ENCODE measurements at places on chromosomes 6 and 20.

- no peak for DNase-seq
Measured at GRCh38 chr6:69366831-69367230, 430.0 kb downstream of the LMBRD1 start.

GRCh38 chr20:49405062-49405683 is 77.3 kb downstream of the KCNB1 start:
- DNase-seq, result no peak

DNA sequence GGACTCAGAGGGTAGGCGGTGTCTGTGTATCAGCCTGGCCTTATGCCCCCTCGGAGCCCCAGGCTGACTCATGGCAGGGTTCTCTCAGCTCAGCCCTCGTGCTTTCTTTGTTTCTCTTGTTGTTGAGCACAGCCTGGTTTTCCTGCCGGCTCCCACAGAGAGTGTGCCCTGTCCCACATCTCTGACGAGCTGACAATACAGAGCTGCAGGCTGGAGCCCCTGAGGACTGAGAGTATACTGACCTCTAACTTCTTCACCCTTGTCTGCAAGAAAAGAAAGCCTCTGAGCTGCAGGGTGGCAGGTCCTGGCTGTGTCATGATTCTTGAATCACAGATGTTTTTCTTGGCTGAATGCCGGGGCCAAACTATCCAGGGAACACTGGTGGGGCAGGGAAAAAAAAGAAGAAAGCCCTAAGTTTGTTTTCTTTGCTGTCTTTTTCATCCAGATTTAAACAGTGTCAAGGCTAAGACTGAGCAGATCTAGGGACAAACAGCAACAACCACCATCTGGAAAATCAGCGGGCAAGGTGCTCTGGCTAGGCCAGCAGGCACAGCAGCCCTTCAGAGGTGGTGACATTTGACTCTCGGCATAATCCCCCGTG is 63.3 kb upstream of the ZNF133 start:
- DNase-seq, result no peak

- no peak for DNase-seq
Measured at GRCh38 chr6:3825331-3825831, 23.8 kb upstream of the FAM50B start.

- DNase-seq, result no peak
Measured at GRCh38 chr6:163708466-163708865, 293.9 kb downstream of the QKI start.

- DNase-seq, result no peak
Measured at GRCh38 chr20:15302075-15302474, 964.7 kb upstream of the FLRT3 start.

GRCh38 chr6:155257796-155258195 is 6.0 kb upstream of the CLDN20 start:
- no peak for DNase-seq

DNA sequence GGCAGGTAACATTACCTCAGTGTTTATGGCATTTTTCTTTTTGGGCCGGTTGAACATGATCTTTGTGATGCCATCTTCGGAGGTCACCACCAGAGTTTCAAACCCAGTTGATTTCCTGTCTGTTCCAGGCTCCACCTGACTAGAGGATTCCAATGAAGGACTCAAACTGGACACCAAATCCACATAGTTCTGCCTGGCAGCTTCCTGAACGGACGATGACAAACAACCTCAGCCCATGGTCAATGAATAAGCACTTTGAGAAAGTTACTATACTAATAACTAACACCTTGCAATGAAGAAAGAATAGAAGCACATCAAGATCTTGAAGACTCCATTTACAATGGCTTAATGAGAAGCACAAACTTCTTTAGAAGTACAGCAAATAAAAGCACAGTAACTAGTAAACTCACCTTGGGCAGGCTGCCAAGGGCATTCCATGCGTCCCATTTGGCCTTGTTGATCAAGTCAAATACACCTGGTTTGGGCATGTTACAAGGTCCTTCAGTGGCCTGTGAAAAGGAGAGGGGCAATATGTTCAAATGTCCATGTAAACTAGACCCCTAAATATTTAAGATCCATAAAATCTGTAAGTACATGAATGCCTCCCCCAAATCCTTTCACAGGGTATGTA is 4.9 kb downstream of the ECI2 start:
- DNase-seq, result no peak

DNA sequence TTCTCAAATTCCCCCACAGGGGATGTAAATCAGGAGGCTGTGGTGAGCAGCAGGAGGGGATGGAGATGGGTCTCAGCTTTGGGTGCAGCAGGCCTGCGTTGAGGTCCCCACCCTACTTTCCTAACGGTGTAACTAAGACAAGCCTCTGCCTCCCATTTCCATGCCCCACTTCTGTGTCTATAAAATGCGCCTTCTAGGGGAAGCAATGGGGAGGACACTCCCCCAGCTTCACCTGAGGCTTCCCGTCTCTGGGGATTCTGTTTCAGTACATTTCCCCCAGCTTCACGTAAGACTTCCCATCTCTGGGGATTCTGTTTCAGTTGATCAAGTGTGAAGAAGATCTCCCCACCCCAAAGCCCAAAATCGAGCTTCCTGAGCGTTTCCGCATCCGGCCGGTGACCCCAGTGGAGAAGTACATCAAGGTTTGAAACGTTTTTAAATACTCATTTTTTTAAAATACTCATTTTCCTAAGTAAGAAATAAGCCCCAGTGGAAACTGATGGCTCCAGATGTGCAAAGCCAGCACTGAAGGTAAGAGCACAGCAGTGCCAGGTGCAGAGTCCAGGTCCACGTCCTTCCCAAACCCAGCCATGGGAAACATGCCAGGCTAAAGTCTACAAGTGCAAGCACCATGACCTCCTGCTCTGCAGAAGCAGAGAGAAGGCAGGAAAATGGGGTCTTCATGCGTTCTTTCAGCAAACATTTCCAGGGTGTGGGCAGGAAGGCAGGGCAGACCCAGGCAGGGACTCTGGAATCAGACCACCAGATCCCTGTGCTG is 73.1 kb downstream of the ANKRD60 start:
- DNase-seq, result no peak

- DNase-seq, result no peak
Measured at GRCh38 chr6:166778776-166779175, 151.7 kb upstream of the RPS6KA2 start.

- DNase-seq, result no peak
Measured at GRCh38 chr6:105780146-105780860, 305.8 kb upstream of the PRDM1 start.

GRCh38 chr6:31737991-31738979 is 1.5 kb upstream of the MSH5 start:
- peak; percentile 76 for DNase-seq

- DNase-seq, result no peak
Measured at GRCh38 chr6:36226438-36227047, 30.0 kb downstream of the BRPF3 start.

DNA sequence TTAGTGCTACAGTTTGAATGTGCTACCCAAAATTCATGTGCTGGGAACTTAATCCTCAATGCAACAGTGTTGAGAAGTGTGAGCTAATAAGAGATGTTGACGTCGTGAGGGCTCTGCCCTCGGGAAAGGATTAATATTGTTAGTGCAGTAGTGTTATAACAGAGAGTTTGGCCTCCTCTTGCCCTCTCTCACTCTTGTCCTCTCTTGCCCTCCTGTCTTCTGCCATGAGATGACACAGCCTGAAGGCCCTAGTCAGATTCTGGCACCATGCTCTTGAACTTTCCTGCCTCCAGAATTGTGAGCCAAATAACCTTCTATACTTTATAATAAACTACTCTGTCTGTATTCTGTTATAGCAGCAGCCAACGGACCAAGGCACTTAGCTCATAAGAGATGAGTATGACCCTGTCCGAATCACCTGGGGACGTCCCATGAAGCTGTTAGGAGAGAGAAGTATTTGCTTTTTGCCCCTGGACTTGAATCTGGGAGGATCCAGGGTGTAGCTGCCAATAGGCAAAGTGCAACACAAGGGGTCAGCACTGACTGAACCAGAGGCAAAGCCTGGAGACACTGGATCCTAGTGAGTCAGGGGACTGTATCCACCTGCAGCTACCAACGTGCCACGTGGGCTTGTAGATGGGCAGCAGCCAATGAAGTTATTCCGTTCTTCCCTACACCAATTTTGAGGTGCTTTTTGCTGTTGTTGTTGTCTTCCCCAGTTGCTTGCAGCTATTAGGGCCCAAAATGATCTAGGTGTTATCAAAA is 233.7 kb downstream of the THBS2 start:
- DNase-seq, result no peak

GRCh38 chr6:91087908-91088307 is 501.0 kb upstream of the MAP3K7 start:
- DNase-seq, result no peak

DNA sequence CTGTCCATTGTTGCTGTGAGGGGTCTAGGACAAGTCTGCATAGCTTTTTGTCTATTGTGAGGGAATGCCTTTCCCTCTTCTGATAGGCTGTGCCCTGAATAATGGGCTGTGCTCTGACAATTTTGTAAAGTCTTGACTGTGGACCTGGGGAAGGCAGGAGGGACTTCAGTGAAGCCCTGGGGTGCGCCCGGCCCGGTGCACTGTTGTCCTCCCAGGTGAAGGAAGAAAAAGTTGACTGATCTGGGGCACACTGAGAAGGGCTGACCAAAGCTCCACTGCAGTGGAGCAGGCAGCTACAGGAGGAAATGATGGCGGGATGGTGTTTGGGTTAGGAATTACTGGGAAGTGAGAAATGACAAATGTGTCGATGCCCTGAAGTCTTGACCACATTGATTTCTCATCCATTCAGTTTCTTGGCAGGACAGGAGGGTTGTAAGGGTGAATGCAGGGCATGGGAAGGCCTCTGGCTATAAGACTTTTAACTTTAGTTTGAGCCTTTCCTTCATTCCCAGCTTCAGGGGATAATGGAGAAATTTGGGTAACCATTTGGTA is 224.0 kb upstream of the CST7 start:
- DNase-seq, result no peak

DNA sequence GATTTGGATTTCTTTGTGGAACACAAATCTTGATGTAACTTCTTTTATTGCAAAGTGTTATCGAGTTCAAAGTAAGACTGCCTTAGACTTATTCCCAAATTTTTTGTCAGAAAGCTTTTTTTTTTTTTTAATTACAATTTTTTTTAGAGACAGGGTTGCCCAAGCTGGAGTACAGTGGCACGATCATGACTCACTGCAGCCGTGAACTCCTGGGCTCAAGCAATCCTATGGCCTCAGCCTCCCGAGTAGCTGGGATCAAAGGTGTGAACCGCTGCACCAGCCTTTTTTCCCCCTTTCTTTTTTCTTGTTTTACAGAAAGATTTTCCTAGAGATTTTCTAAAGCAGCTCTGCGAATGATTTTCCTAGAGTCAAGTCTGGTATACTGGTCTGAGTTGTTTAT is 2.8 kb downstream of the RIOK1 start:
- DNase-seq, result no peak

- DNase-seq, result no peak
Measured at GRCh38 chr6:52059821-52060220, 27.6 kb downstream of the PKHD1 start.

GRCh38 chr20:11162026-11162775 is 488.4 kb upstream of the JAG1 start:
- no peak for DNase-seq

- no peak for DNase-seq
Measured at GRCh38 chr20:1423625-1424106, 30.8 kb upstream of the FKBP1A start.

DNA sequence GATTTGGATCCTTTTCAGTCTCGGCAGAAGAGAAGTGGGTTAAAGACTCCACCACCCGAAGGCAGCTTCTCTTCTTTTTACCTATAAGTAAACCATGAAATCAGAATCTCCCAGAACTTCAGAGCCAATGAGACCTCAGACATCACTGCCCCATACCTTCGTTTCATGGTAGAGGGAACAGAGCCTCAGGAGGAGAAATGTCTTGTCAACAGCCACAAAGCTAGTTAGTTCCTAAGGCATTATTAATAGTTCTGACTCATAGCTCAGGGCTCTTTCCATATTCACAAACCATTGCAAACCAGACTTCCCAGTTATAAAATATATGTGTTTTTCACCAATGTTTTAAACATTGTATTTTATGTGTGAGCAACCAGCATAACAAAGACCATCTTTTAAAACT is 118.7 kb upstream of the RIPOR2 start:
- no peak for DNase-seq

DNA sequence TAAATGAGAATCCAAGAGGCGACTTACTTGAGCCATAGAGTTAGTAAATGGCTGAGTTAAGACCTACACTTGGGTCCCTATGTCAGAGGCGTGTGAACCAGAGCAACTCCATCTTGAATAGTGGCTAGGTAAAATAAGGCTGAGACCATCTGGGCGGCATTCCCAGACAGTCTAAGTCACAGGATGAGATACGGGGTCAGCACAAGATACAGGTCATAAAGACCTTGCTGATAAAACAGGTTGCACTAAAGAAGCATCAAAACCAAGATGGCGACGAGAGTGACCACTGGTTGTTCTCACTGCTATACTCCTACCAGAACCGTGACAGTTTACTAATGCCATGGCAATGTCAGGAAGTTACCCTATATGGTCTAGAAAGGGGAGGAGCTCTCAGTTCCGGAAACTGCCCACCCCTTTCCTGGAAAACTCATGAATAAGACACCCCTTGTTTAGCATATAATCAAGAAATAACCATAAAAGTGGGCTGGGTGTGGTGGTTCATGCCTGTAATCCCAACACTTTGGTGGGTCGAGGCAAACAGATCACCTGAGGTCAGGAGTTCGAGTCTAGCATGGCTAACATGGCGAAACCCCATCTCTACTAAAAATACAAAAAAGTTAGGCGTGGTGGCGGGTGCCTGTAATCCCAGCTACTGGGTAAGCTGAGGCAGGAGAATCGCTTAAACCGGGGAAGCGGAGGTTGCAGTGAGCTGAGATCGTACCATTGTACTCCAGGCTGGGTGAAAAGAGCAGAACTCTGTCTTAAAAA is 43.9 kb upstream of the EEF1A1 start:
- no peak for DNase-seq

- peak; percentile 98 for DNase-seq
Measured at GRCh38 chr6:21201637-21202350, 391.8 kb upstream of the SOX4 start.

GRCh38 chr6:85240787-85241385 is 209.0 kb upstream of the NT5E start:
- no peak for DNase-seq

GRCh38 chr6:42279144-42279781 is 61.6 kb upstream of the MRPS10 start:
- DNase-seq, result no peak

DNA sequence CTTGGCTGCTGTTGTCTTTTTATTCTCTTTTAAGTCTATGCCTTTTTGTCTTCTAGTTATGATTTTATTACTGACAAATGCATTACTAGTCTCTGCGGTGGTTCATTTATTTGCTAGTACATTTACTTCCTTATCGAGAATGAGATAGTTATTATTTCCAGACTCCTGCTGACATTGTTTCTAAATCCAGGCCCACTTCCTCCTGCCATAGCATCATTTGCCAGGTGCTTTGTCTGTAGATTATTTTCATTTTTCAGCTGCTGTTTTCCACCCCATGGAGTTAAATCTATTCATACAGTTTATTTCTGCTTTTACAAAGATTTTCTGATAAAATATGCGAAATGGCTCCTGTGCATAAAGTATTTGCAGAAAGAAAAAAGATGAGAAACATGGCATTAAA is 459.7 kb downstream of the MMUT start:
- no peak for DNase-seq

- peak; percentile 67 for DNase-seq
Measured at GRCh38 chr20:11246251-11246775, 572.5 kb upstream of the JAG1 start.

- no peak for DNase-seq
Measured at GRCh38 chr6:7703148-7703680, 22.7 kb upstream of the BMP6 start.

- DNase-seq, result no peak
Measured at GRCh38 chr20:18577942-18578341, 9.9 kb upstream of the DTD1 start.
